ENCODE measurements at places on chromosomes 5 and 9. TPM values are rescaled to one million over a fixed set of nuclear protein-coding genes. Genes with fewer than 3 reads are reported as not detected.

Gene DPH7
- 38.9 TPM for total RNA-seq

Gene IL9
- total RNA-seq, result not detected

Gene RIOK2
- total RNA-seq, result 25.6 TPM

Gene CDKN2B
- 28.3 TPM for total RNA-seq

Gene PRRT1B
- not detected for total RNA-seq

Gene BTNL8
- total RNA-seq, result not detected

Gene IL3
- not detected for total RNA-seq

Gene ESM1
- total RNA-seq, result 3.8 TPM

Gene FOXD4L3
- not detected for total RNA-seq

Gene AGXT2
- total RNA-seq, result not detected

Gene ACOT12
- not detected for total RNA-seq

Gene REXO4
- 23.1 TPM for total RNA-seq

Gene RIC1
- 15.7 TPM for total RNA-seq

Gene HRH2
- 1.1 TPM for total RNA-seq

Gene ARSI
- 2.4 TPM for total RNA-seq

Gene ATP6V1G1
- 338 TPM for total RNA-seq

Gene PLEKHG4B
- 5.4 TPM for total RNA-seq

Gene TAF1L
- not detected for total RNA-seq

Data from kidney epithelial cell (primary cell).